ENCODE measurements at places on chromosomes 5 and 9. TPM values are rescaled to one million over a fixed set of nuclear protein-coding genes. Genes with fewer than 3 reads are reported as not detected.

DNA sequence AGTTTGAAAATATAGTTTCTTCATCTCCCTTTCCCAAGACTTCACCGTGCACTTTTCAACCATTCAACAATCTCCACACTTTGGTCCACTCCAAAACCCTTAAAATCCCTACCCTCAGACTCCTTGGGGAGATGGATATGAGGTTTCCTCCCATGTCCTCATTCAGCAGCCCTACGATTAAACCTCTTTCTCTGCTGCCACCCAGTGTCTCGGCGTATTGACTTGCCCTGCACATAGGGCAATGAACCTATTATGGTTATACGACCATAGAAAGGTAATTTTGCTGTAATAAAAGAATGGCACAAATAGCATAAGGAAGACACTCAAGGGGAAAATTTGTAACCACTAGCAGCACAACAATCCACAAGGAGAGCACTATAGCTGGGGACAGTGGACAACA is 803.5 kb downstream of the TLE1 start:
- peak; percentile 14 for DNase-seq

- DNase-seq, result no peak
These were observed 47.9 kb downstream of the TMEM252 start for GRCh38 chr9:68492806-68493205.

DNA sequence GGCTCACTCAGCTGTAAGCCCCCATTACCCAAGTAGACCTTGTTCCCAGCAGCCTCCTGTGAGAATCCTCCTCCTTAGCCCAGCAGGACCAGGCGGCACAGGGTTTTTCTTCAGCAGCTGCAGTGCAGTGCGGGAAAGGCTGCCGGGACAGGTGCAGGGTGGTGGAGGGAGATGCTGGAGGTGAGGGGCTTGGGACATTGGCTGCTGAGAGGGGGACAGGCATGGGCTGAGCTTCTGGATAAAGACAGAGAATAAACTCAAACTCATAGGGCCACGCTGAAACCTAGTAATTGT is 174.7 kb downstream of the CACNA1B start:
- DNase-seq, result no peak

- peak; percentile 31 for DNase-seq
These were observed 50.9 kb upstream of the CEMIP2 start for GRCh38 chr9:71819115-71819739.

GRCh38 chr9:36862206-36863145 is 171.6 kb downstream of the PAX5 start:
- no peak for DNase-seq

DNA sequence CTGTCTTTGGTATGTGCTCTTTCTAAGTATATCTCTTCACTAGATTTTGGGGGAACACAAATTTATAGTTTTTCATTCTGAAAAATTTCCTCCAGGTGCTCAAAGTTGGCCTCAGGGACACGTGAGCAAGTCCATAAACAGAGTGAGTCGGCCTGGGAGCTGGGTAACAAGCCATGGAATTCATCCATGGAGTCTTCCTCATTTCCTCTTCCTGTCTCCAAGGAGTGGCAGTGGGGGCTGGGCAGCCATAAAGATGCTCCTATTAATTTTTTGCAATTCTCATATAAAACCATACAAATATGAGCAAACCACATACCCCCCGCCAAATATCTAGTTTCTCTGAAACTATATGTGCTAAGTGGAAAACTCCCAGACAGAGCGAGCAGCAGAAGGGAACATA is 136.6 kb upstream of the OTULINL start:
- DNase-seq, result no peak

GRCh38 chr5:38077652-38078051 is 180.7 kb upstream of the EGFLAM start:
- DNase-seq, result no peak

GRCh38 chr9:96501633-96502538 is 51.9 kb downstream of the HABP4 start:
- no peak for DNase-seq

- DNase-seq, result peak; percentile 52
These were observed 1.2 kb downstream of the IER5L start for GRCh38 chr9:129176701-129177442.

DNA sequence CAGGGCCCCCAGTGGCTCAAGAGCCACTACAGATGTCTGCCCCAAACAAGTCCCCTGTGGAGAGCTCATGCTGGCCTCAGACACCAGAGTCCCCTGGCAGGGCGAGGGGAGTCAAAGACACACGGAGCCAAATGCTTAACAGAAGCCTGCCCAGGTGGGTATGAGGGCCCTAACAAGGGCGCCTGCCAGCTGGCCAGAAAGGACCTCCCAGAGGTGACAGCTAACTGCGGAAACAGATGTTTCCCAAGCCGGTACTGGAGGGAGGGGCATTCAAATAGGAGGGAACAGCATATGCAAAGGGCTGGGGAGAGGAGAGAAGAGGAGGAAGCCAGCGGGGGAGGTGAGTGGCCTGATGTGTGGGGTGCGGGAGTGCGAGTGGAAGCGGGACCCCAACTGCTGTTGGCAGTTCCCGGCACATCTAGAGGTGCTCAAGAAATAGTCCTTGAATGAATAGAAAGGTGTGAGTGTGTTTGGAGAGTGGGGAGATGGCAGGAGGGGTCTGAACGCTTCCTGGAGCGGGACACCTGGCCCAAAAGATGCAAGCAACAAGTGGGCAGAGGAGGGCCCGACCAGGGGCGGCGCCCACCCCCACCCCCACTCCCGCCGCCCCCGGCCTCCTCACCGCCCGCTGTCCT is 824 bp downstream of the MXD3 start:
- DNase-seq, result no peak

DNA sequence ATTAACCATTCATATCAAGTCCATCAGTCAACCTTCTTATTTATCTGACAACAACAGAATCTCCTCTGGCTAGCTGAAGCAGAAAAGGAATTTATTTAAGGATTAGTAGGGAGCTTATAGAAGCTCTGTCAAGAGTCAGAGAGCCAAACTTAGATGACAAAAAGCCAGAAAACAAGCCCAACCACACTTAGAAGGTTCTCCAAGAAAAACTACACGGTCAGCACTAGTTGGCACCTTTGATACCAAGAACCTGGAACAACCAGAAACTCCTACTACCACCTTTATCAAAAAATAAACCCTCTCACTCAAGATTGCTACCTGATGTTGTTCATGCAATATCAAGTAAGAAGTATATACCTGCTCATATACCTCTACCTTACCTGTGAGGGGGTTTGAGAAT is 36.9 kb downstream of the RANBP6 start:
- no peak for DNase-seq

DNA sequence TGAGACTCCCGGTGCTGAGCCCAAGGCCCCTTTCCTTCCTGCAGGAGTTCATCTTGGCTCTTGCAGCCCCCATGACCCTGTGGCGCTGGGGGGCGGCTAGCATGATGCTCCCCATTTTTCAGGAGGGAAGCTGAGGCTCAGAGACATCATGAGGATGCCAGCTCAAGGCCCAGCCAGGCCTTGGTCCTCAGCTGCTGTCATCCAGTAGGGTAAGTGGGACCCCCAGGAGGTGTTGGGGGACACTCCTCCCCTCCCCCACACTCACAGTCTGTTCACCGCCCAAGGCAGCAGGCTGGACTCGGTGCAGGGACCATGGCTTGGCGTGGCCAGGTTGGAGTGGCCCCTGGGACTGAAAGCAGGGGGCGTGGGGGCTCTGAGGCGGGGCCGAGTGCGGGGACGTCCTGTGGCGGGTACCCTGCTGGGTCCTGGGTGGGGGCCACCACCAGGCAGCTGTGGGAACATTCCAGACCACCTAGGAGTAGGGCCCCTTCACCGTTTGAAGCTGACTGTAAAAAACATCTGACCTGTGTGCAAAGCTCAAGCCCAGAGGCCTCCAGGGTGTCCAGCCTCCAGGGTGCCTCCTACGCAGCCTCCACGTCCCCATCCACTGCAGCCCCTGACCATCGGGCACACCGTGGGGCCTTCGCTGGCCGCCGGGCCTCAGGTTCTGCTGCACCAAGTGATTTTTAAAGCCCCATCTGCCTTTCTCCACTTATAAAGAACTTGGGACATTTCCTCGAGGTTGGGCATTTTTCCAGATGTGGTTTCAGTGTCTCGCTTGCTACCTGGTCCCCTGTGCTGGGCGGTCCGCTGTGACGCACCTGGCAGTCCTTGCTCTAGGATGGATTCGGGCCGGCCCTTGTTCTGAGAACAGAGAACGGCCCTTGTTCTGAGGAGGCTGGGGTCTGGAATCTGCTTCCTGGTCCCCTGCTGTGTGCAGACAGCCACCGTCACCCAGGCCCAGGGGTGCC is 3.4 kb upstream of the NOTCH1 start:
- no peak for DNase-seq

GRCh38 chr5:139394123-139394653 is 716 bp downstream of the PROB1 start:
- peak; percentile 62 for DNase-seq

- DNase-seq, result no peak
These were observed 3.1 kb upstream of the GNPDA1 start for GRCh38 chr5:142015781-142016533.

DNA sequence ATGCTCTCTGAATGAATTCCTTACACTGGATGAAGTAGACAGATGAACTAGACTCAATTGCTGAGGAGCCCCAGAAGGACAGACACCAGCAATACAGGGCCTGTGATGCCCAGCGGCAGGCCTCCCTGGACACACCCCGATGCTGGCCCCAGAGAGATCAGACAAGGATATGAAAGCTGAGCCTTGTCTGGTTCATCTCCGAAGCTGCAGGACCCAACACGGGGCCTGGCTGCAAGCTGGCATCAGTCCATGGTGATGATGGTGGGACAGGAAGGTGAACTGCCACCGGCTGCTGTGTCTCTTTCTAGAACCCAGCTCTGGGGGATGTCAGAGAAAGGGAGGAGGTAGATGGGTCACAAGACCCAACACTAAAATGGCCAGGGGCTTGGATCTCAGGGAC is 104.0 kb upstream of the LMX1B start:
- no peak for DNase-seq

DNA sequence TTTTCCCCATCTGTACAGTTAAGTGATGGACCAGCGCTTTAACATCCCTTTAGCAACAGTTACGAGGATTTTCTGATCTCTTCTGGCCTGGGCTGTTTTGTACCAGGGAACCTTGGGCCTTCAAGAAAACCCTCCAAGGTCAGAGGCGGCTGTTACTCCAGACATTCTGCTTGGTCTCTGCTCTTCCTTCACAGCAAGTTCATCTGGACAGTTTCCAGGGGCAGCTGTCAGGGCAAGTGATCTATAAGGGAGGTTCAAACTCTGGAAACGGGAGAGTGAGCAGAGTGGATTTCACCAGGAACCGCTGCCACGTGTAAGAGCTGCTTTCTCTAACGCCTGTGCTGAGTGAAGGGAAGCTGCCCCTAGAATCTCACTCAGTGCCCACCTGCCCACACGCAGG is 36.7 kb downstream of the ZNF618 start:
- DNase-seq, result no peak

DNA sequence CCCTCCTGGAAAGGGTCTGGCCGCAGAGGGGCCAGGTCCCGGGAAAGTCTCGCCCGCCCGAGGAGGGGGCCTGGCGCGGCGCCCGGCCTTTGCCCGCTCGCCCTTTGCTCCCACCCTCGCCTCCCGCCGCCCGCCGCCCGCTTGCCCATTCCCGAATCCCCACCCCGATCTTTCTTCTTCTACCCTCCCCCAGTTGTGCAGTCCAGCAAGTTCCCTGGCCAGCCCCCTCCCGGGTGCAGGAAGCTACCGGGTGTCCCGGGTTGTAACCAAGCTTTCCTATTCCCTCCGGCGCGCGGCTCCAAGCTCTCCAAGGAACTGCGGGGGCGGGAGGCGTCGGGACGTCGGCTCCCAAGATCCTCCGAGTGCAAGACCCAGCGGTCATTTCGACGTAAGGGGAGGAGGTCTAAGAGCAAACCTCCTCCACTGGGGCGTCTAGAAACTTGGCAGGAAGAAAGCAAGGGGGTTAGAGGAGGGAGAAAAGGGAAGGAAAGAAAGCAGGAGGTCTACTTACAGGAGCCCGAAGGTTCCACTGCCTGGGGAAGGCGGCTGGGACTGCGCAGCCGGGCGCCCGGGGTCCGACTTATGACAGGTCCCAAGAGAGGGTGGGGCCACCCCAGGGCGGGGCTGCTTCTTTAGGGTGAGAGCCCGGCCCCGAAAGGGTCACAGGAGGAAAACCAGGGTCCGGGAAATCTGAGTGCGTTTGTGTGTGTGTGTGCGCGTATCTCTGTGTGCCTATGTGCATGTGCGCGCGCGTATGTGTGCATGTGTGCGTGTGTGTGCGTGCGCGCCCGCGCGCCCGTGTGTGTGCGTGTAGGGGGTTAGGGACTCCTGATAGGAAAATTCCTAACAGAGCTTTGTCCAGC is at the start of gene PTGR1:
Gene PTGR1, minus strand, starts transcription at position 556 of the 863 bp plus-strand sequence. CDS start 2,225 bp downstream, outside the sequence.
- peak; percentile 87 for DNase-seq

DNA sequence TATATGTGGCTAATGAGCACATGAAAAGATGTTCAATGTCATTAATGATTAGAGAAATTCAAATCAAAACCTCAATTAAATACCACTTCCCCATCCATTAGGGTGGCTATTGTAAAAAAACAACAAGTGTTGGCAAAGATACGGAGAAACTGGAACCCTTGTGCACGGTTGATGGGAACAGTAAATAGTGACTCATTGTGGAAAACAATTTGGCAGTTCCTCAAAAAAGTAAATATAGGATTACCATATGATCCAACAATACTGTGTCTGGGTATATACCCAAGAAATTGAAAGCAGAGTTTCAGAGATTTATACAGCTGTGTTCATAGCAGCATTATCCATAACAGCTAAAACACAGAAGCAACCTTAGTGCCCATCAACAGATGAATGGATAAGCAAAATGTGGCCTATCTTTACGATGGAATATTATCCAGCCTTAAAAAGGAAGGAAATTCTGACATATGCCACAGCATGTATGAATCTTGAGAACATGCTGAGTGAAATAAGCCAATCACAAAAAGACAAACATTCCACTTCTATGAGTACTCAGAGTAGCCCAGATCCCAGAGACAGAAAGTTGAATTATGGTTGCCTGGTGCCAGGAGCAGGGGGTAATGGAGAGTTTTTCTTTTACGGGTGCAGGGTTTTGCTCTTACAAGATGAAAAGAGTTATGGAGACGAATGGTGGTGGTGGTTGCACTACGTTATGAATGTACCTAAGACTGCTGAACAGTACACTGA is 41.4 kb upstream of the LRRC14B start:
- no peak for DNase-seq

DNA sequence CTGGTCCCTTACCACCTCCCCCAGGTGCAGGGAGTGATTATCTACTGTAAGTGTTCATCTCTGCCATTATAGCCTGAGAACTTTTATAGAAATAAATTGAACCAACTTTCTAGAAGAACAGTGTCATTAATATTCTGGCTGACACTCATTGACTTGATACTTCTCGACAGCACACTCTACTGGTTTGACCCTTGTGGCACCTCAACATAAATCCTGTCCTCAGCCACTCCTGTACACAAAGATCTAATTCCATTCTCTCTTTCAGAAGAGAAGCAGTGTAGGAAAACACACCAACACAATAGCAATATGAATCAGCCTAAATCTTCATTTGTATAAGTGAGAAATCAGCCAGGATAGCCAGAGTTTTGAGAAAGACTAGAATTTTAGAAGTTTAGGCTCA is 417.7 kb downstream of the TAF11L14 start:
- no peak for DNase-seq

DNA sequence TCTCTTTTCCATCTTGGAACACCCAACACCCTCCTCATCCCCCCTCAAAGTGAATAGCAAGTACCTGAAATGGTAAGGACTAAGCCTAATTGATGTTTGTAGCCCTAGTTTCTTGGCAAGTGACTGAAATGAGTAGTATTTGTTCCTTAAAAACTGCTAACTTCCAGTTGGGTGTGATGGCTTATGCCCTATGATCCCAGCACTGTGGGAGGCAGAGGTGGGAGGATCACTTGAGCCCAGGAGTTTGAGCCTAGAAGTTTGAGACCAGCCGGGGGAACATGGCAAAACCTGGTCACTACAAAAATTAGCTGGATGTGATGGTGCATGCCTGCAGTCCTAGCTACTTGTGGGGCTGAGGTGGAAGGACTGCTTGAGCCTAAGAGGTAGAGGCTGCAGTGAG is 44.1 kb downstream of the ZFR start:
- DNase-seq, result no peak

The CCIN gene
- total RNA-seq, result 1.6 TPM

The DRD1 gene
- total RNA-seq, result not detected
